ENCODE measurements at places on chromosomes 3 and 15. TPM values are rescaled to one million over a fixed set of nuclear protein-coding genes. Genes with fewer than 3 reads are reported as not detected.

FBXO40 gene
- not detected for total RNA-seq

DNA sequence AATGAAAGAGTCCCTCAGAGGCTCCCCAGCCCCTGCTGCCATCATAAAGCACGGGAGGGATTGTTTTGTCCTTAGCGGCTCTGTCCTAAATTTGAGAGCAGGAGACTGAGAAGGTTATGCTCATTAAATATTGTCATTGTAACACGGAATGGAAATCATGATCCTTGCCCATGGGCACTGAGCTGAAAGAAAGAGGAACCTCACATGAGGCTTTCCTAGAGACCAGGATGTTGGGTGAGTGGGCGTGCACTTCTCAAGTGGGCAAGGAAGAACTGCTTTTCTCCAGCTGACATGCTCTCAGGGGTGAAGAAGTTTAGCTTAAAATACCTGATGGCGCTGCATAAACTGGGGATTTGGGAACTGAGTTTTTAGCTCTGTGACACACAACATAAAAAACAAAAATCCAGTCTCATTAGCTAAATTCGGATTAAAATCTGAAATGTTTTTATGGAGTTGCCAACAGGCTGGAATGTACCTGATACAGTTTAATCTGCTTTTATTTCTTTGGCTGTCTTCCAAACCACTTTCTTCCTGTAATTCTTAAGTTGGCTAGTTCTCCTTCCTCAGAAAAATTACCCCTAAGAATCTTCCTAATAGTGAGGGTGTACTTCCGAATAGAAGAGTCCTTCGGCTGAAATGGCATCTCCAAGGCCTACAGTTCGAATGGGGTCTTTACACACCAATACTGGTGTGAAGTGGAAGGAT lies 31.7 kb downstream of the ADPGK start:
- no peak for DNase-seq
- H3K27me3 ChIP-seq: no peaks in the 10 kb centered on the region
- no peaks in the 10 kb centered on the region for H3K4me1 ChIP-seq

DNA sequence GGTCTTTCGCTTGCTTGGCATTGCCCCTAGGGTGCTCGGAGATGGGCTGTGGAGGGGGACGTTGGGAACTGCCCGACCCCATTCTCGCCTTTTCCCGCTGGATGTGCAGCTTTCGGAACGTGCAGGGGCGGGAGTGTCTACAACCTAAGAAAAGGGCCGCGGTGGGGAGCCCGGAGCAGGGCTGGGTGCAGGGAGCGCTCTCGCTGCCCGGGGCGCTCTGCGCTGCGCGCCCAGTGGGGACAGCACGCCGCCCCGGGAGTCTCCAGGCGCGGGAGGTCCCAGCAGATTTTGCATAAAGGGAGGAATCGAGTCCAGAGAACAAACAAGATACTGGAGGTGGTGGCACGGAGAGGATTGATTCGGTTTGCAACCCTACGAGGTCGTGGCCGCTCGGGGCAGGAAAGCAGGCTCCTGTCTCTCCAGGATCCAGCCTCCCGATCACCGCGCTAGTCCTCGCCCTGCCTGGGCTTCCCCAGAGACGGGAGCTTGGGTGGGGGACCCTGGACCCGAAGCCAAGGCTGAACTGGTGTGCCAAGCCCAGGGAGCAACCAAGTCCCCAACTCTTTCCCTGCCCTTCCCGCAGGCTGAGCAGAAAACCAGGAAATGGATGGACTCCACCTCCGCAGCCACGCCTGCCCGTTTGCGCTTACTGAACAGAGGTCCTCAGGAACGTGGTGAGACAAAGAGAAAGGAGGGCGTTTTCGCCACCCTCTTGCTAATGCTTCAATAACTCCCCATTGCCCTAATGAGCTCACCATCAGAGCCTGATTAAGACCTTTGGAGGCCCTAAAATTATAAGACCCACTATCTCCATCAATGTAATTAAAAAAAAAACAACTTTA lies 59.7 kb downstream of the NOX5 start:
- no peak for DNase-seq
- no peak overlapping the region for H3K27ac ChIP-seq
- H3K36me3 ChIP-seq: no peaks in the 10 kb centered on the region
- no peaks in the 10 kb centered on the region for H3K4me1 ChIP-seq

GRCh38 chr3:33717616-33717865 lies 513 bp downstream of the CLASP2 start:
- DNase-seq: no peak
- H3K4me1 ChIP-seq: peaks cover 13% of the 10 kb centered on the region
- H3K36me3 ChIP-seq: no peaks in the 10 kb centered on the region
- H3K27me3 ChIP-seq: no peaks in the 10 kb centered on the region

- no peak overlapping the region for H3K4me3 ChIP-seq
- H3K36me3 ChIP-seq: no peaks in the 10 kb centered on the region
- DNase-seq: no peak
- peaks cover 18% of the 10 kb centered on the region for H3K27me3 ChIP-seq
Observed at GRCh38 chr15:79136434-79137046, 46.0 kb upstream of the RASGRF1 start.

GRCh38 chr3:13652728-13653127 lies 103.8 kb downstream of the FBLN2 start:
- no peak overlapping the region for H3K27ac ChIP-seq
- H3K4me3 ChIP-seq: no peak overlapping the region
- peaks cover 50% of the 10 kb centered on the region for H3K27me3 ChIP-seq

All from T-cell (primary cell).